Fibroblast of the aortic adventitia (primary cell): ENCODE measurements at places on chromosomes 1 and 21. TPM values are rescaled to one million over a fixed set of nuclear protein-coding genes. Genes with fewer than 3 reads are reported as not detected.

The PLA2G5 gene
- total RNA-seq: 0.36 and 1.1 TPM in 2 replicates

The SHISAL2A gene
- total RNA-seq: not detected in 2 replicates

The KCNA2 gene
- total RNA-seq: not detected in 2 replicates

The TSPAN2 gene
- 0.18 and 2.5 TPM in 2 replicates for total RNA-seq

The DSCAM gene
- total RNA-seq: not detected in 2 replicates

The HSPA6 gene
- total RNA-seq: 0.45 TPM in 1 of 2 replicates, not detected in the other

The MR1 gene
- total RNA-seq: 18.6 and 21.6 TPM in 2 replicates

The RAP1GAP gene
- 0.08 and 0.09 TPM in 2 replicates for total RNA-seq

The LCE6A gene
- not detected in 2 replicates for total RNA-seq

The NFASC gene
- total RNA-seq: 22.0 and 25.9 TPM in 2 replicates

DNA sequence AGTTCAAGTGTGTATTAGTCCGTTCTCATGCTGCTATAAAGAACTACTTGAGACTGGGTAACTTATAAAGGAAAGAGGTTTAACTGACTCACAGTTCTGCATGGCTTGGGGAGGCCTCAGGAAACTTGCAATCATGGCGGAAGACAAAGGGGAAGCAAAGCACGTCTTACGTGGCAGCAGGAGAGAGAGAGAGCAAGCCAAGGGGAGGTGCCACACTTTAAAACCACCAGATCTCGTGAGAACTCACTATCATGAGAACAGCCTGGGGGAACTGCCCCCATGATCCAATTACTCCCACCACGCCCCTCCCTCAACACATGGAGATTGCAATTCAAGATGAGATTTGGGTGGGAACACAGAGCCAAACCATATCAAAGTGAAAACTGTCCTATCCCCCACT is 4.1 kb upstream of the MIS18A start:
- no peak for DNase-seq

GRCh38 chr1:913491-914130 is 10.1 kb upstream of the SAMD11 start:
- DNase-seq: no peak

GRCh38 chr1:159900086-159900680 is at the start of gene CFAP45:
Gene CFAP45 (minus strand): TSS chr1:159900165. CDS start chr1:159900098, 67 bp downstream.
- DNase-seq: peak; percentile 55

- DNase-seq: peak; percentile 87
Observed at GRCh38 chr1:209926045-209926444, 12.0 kb upstream of the SYT14 start.

DNA sequence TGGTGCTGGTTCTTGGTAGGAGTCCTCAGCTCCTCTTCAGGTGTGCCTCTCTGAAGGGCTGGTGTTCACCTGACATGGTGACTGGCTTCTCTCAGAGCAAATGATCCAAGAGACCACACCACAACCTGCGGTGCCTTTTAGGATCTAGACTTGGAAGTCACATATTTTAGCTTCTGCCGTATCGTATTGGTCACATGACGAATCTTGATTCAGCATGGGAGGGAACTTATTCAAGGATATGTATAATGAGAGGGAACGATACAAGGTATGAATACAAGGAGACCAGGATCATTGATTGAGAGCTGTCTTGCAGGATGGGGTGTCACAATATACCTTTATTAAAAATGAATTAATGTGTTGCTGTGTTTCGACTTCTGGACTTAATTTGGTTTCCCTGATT is 58.0 kb downstream of the RAP1A start:
- DNase-seq: no peak

DNA sequence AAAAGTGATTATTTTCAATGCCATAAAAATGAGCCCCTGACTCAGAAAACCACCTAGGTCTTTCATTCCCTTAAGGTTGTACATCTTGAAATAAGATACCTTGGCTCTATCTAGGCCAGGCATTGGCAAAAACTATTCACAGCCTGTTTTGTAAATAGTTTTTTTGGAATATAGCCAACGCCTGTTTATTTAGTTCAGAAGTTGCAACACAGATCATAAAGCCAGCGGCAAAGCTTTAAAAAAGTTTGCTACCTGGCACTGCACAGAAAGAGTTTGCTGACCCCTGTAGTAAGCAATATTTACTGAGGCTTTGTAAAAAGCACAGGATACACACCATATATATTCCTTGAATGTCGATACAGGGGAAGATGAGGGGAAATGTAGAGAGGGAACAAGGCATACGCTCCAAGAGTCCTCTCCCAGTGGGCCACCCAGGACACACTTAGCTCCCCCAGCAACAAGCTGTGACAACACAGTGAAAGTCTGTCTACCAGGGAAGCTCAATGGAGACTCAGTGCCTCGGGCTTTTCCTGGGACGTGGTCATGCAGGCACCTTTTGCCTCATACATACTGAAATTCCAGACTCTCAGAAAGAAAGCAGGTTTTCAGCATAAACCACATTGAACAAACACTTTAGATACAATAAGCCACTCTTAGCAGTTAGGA is 20.5 kb downstream of the TARBP1 start:
- no peak for DNase-seq

DNA sequence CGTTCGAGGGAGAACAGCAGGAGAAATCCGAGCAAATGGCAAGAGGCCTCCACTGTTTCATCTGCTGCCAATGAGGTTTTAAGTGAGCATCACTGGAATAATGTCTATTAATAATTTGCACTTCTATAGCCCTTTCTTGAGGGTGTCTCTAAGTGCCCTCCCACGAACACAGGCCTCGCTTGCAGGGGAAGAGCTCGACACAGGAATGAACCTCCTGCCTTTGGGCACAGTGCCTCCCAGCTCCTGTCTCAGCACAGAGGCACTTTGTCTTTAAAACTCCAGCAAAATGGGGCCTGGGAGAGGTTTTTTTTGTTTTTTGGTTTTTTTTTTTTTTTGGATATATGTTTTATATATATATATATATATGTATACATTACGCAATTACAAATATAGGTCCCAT is 56.6 kb downstream of the OLIG1 start:
- DNase-seq: no peak

DNA sequence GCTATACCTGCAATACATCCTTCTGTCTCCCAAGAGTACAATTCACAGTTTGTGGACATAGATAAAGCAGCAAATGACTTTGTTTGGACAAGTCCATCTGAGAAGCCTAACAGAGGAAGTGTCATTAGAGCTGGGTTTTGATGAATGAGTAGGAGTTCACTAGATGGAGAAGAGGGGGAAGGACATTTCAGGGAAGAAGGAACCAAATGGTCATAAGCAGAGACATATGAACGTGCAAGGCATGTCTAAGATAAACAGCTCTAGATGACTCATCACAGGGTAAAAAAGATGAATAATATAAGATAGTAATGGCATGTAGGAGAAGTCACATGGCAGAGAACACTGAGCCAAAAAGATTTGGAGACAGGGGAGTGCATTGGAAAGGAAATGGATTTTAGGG is 54.5 kb downstream of the HMGB4 start:
- peak; percentile 80 for DNase-seq

DNA sequence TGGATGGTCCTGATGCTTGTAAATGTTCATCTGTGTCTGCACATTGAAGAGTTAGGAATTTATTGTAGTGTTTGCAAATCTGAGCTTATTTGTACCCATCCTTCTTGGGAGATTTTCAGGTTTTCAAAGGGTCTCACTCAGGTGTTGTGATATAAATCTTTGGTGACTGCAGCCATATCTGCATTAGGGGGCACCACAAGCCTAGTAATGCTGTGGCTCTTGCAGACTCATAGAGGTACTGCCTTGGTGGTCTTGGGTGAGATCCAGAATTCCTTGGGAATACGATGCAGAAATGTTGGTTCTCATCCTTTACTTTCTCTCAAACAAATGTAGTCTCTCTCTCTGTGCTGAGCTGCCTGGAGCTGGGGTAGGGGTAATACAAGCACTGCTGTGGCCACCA is 405.9 kb downstream of the TTLL7 start:
- no peak for DNase-seq

DNA sequence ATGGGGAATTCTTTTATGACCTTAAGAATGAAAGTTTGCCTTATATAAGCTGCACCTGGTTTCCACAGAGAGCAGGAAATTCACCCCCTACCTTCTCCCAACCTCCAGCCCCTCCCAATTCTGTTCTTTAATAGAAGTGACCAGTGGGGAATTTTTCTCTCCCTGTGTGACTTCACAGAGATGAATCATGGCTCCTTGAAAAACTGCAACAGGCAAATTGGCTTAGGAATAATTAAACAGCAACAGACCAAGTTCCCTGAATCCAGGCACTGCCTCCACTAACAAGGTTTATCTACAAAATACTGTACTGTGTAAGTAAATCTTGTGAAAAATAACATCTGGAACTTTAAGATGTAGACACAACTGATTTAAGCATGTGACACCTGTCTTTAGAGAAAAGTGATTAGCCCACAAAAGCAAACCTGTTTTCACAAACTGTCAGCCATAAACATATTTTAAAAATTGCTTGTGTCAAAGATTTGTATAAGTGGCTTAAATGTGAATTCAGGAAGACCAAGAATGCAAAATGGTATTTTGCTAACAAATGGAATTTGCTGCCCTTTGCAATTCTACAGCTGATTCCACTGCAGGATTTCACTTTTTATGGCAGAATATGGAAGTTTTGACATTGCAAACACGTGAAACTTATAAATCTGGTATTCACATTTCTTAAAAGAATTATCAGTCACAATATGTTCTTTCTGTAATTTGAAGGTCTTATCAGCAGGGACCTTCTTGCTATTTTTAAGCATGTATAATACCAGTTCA is 54.0 kb downstream of the ALG14 start:
- DNase-seq: peak; percentile 38
